ENCODE measurements at places on chromosomes 16 and 17.
A peak's percentile ranks its signal among the peaks of the same experiment; 100 is the strongest.

DNA sequence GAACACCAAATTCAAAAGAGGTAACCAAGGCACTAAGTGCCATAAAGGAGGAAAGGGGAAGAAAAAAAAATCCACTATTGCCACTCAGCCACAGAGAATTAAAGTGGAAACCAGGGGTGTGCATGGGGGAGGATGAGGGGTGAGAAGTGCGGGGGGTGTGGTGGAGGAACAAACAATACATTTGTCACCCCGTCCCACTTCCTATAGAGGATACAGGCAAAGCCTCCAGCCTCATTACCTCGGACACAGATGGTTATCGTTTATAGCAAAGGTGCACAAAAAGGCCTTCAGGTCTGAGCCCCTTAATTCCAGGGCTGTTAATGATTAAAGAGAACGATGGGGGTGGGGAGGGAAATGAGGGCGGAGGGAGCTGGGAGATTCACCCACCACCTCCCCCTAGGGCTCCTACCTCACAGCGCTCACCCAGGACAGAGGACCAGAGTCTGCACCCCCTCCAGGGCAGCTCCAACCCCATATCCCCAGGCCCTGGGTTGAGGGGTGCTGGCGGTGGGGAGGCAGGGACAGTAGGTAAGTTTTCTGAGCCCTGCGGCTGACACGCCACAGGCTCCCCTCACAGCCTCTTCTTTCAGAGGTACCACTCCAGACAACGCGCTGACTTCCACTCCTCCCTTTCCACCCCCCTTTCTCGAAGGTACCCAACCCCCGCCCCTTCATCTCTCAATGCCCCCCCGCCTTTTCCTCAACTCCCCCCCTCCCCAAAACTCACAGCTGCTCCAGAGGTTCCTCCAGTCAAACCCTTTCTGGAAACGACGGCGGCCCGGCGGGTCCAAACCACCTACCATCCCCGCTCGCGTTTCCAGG, 470 bp downstream of the DCUN1D3 start:
- DNase-seq = peak; percentile 80

DNA sequence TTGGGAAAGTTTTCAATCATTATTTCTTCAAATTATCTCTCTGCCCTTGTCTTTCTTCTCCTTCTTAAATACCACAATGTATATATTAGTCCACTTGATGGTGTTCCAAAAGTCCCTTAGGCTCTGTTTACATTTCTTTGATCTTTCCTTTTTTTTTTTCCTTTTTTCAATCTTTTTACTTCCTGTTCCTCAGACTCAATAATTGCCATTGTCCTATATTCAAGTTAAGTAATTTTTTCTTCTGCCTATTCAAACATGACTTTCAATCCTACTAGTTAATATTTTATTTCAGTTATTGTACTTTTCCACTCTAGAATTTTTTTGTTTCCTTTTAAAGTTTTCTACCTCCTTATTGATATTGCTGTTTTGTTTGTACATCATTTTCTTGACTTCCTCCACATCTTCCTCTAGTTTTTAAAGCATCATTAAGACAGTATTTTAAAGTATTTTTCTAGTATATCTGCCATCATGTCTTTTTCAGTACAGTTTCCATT, 15.8 kb upstream of the UQCRC2 start:
- DNase-seq = no peak

DNA sequence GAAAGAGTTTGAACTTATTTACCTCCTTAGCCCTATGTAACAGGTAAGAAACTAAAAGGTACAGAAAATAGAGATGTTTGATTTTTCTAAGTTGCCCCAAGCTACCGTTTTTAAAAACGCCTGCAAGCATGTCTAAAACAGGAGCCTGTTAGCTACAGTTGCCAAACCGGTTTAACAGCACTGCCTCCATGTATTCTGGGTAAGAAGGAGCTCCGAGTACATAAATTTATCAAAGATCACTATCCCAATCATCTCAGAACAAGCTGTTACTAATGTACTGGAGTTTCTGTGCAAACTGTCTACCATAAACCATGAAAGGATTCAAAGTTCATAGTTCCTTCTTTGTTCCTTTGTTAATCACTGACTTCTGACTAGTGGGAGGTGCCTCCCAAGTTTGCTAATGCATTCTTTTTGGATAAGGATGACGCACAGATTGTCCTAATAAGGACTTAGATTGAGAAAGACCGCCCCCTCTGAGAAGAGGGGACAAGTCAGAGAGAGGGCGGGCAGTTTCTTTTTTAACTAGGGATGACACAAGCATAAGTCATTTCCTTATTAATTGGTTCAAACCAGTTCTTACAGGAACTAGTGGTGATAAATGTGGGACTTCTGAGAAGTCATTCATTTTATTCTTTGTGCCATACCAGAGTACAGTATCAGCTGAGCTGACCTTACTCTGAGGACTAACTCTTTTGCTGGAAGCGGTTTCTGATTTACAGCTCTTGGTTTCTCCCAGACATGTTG, 55.3 kb downstream of the TUBD1 start:
- no peak for DNase-seq

DNA sequence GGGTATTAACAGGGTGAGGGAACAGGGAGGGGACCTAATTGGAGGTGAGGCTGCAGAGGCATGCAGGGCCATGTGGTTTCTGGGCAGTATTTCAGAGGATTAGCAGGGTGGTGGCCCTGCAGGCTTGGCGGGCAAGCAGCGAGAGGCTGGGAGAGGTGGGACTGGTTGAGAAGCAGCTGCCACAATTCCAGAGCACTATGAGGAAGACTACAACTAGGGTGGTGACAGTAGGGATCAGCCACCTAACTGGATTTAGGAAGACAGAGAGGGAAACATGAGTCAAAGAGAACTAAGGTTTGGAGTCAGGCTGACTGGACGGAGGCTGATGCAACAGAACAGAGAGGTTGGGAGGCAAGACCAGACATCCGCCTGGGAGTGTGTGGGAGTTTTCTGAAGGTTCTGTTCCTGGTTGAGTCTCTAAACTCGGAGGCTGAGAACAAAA, 12.3 kb downstream of the ALOXE3 start:
- DNase-seq = no peak

GRCh38 chr16:85363427-85363826, 249.7 kb upstream of the GSE1 start:
- no peak for DNase-seq

- DNase-seq = no peak
Observed at GRCh38 chr17:14298221-14298946, 2.5 kb upstream of the HS3ST3B1 start.

GRCh38 chr16:74252329-74252728, 44.3 kb upstream of the PSMD7 start:
- no peak for DNase-seq

DNA sequence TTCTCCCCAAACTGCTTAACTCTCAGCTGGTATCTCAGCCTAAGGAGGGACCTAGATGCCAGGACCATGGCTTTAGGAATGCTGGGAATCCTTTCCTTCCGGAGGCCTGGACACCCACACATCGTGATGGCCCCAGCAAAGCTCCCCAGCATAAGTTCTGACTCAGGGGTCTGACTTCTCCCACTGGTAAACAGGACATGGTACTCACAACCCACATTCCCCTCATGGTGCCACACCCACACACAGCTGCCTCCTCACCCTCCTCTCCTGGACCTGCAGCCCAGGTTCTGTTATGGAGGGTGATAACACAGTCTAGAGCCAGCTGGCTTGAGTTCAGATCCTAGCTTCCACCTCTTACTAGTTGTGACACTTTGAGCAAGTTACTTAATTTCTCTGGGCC, 719 bp upstream of the RNF227 start:
- DNase-seq = no peak

DNA sequence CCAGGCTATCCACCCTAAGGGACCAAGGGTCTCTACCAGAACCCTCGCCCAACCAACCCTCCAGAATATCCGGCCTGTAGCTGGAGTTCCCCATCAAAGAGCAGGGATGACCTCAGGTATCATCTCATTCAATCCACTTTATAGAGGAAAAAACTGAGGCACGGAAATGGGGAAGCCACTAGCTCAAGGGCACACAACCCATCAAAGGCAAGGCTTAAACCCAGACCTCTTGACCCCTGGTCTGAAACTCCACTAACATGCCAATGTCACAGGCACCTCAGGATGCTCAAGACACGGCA, 1.6 kb downstream of the TBC1D10B start:
- DNase-seq = no peak

GRCh38 chr16:46607529-46607928, 13.7 kb downstream of the SHCBP1 start:
- no peak for DNase-seq

GRCh38 chr16:87948119-87948545, 3.1 kb upstream of the BANP start:
- no peak for DNase-seq

DNA sequence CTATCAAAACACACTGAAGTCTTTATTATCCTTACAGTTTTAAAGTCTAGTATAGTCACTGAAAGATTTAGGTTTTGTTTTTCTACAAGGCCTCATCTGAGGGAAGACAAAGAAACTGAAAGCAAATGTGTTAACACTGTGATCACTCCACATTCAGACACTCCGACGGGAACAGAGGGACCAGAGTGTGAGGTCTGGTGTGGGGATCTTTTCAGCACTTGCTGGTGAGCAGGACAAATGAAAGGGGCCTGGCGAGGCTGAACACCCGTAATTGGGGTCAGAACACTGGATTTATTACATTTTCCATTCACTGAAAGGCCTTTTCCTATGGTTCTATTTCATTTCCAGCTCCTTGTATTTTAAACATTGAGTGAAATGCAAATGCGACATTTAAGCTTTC, 910.5 kb downstream of the CDH11 start:
- DNase-seq = no peak

DNA sequence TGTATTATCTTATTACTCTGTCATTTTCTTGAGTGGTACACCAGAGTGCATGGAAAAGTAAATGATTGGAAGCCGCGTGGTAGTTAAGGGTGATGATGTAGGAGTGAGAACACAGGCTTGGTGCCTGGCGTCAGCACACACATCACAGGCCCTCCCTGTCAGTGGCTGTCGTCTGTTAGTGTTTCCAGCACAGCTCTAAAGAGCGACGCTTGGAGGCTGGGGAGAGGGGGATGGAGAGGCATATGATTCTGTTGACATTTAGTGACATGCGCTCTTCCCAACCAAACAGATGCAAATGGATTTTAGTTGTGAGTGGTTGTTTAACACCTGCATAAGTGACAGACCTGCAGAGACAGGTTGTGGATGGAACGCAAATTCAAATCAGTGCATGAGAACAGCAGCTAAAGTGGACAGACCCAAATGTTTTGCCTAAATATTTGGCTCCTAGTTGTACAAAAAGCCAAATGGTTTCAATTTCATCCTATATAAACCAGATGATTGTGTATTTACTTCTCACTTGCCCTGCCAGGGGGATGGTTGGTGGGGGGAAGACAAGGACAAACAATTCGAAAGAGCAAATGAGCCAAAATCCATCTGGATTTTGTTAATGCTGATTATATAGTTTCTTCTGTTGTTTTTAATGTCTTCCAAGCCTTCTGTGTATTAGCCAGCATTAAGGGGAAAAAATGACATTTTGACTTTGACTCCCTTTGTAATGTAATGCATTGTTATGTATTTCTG, 222.3 kb downstream of the WWOX start:
- DNase-seq = no peak

DNA sequence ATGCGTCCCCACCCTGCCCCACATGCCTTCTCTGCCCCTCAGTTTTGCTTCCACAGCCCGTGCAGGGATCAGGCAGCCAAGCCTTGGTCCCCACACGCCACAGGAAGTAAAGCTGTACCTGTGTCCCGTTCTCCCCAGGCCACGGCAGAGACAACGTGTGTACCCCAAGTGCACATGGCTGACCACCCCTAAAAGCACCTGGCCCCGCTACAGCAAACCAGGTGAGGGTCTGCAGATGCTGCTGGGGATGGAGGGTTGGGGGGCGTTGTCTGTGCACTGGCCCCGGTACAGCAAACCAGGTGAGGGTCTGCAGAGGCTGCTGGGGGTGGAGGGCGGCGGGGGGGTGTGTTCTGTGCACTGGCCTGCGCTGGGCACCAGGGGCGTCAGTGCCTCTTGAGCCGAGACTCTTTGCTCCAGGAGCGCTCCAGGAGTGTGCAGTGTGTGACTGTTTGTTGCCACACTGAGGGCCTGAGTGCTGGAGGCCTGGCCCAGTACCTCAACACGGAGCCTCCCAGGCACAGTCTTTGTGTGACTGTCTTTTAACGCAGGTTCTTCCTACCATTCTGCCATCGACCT, 18.8 kb downstream of the TCF25 start:
- no peak for DNase-seq

- no peak for DNase-seq
Observed at GRCh38 chr16:67632415-67633172, 12.3 kb upstream of the CARMIL2 start.

All from suprapubic skin (tissue), 4 donors.